T-helper 9 cell (primary cell): ENCODE measurements at places on chromosomes 1 and 21.

DNA sequence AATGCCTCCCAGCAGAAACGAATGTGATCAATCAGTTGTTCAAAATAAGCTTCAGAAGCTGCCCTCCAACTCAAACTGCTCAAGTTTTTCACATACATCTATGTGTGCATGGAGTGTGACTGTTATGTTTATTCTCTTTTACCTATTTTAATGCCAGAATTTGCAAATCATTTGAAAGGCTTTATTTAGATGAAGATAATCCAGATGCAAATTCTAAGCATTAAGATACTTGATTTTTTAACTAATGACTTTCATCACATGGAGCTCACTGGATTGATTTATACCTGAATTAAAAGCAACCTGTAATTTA lies 69.5 kb downstream of the PLD5 start:
- no peak for DNase-seq

DNA sequence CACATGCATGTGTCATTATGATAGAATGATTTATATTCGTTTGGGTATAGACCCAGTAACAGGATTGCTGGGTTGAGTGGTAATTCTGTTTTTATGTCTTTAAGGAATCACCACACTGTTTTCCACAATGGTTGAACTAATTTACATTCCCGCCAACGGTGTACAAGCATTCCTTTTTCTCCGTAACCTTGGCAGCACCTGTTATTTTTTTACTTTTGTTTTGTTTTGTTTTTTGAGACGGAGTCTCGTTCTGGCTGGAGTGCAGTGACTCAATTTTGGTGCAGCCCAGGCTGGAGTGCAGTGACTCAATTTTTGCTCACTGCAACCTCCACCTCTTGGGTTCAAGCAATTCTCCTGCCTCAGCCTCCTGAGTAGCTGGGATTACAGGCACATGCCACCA lies 8.5 kb upstream of the S100B start:
- no peak for DNase-seq

DNA sequence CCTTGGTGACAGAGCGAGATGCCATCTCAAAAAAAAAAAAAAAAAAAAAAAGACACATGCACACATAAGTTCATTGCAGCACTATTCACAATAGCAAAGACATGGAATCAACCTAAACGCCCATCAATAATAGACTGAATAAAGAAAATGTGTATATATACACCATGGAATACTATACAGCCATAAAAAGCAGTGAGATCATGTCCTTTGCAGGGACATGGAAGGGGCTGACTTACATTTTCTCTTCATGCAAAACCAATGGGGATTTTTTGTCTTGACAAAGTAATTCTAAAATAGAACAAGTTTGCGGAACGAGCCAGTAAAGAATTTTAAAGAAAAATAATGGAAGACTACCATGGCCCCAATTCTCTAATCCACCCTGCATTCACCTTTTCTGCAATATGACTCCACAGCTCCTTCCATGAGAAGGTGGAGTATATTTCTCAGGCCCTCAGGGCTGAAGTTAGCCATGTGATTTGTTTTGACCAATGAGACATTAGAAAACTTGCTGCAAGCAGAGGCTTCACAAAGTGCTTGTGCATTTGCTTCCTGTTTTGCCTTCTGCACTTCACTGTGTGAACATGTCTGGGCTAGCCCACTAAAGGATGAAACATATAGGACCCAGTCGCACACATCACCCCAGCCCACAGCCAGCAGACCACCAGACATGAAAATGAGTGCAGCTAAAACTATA lies 78.8 kb upstream of the NR5A2 start:
- no peak for DNase-seq

DNA sequence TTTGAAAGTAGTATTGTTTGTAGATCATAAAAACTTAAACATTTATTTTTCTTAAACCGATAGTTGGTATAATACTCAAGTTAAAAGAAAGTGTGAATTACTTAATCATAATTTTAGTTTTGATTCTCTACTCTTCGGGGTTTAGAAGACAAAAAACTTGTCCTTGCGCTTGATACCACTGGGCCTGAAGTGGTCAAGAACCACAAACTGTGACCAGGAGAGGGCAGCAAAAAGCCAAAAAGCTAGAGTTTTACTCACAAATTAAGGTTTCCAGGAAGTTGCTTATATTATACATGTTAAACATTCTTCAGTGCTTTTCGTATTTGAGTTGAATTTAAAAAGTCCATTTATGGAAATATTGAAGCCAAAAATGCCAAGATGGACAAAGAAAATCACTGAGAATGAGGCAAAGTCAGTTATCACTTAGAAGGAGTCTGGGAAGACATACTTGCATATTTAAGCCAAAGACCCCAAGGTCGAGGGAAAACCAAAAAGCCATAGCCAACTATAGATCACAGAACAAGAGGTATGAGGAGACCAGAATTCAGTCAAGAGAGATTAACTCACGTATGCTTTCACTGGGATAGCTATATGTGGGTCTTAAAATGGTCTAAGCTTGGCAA lies 34.2 kb downstream of the EFCAB7 start:
- DNase-seq, result no peak

DNA sequence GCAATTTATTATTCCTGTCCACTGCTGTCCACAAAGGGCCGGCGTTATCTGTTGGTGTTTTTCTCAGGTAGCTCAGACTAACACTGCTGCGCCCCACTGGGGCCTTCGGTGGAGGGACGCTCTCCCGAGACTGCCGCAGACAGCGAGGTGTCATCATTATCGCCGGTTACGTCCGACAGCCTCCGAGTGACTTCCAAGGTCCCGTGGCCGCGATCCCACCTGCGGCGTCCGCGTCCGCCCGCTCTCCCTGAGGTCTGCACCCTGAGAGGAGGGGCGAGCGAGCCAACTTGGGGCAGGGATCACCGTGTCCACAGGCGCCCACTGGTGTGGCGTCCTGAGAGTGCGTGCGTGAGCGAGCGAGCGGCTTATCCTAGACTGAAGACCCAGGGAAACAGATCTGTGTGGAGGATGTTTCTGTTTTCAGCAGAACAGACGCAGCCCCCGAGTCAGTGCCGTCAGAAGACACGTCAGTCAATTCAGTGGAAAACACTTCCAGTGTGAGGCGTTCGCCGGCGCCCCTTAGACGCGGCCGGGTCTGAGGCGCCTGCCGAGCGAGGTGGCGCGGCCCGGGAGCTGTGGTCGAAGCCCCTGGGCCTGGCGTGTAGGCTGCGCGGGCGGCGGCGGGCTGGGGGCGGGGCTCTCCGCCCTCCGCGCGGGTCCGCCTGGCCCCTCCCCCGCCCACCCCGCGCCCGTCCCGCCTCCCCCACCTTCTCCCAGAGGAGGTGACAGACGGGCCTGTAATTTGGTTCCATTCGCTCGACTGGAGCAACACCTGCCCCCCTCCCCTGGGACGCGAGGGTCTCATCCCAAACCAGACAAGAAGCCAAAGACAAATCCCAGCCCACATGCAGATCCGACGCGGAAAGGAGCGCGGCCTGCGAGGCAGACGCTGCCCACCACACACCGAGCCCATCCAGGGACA lies 12.6 kb downstream of the NHLH2 start:
- DNase-seq, result no peak

GRCh38 chr1:942411-942821 lies 16.6 kb downstream of the NOC2L start:
- DNase-seq, result no peak

GRCh38 chr1:171922999-171923398 lies 81.7 kb downstream of the DNM3 start:
- no peak for DNase-seq

- no peak for DNase-seq
Observed at GRCh38 chr1:27968692-27969091, 8.9 kb downstream of the XKR8 start.

- no peak for DNase-seq
Observed at GRCh38 chr1:81220614-81221071, 580.1 kb upstream of the ADGRL2 start.

- no peak for DNase-seq
Observed at GRCh38 chr21:27674041-27674615, 707.2 kb upstream of the ADAMTS5 start.

DNA sequence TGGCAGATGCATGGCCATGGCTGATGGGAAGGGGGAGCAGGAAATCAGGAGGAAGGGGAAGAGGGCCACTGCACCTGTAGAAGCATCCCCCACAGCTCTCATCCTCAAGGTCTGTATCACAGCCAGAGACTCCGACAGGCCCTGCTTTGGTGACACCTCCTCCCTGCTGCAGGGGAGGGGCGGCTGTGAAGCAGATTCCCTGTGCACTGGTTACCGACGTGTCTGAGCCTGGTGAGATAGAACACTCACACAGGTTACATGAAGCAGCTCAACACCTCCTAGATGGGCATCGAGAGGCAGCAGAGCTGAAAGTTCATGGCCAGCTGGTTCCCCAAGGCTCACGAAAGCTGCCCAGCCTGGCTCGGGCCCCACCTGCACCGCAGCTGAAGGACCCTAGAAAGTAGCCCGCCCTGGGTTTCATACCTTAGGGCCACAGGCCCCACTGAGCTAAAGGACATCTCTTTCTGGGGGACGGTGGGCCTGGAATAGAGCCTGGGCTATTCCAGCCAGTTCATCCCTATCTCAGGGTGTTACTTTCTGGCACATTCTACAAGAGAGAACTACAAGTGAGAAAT lies 30.2 kb upstream of the AJAP1 start:
- no peak for DNase-seq

DNA sequence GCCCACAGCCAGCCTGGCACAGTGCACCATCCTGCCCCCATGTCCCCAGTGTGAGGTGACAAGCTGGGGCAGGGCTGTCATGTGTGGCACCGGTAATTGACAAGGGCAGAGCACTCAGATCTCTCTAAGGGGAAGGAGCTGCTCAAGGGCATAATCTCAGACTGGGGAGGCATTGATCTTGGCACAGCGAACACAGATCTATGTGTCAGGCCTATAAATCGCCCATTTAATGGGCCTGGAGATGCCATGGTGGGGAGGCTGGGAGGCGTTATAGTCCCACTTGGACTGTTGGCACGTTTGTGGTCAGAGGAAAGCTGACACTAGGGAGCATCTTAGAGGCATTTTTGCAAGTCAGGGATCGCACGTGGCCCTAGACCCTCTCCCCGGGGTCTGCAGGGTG lies 594.1 kb downstream of the PTPRU start:
- DNase-seq, result no peak

GRCh38 chr1:55828044-55828443 lies 612.9 kb upstream of the USP24 start:
- no peak for DNase-seq

DNA sequence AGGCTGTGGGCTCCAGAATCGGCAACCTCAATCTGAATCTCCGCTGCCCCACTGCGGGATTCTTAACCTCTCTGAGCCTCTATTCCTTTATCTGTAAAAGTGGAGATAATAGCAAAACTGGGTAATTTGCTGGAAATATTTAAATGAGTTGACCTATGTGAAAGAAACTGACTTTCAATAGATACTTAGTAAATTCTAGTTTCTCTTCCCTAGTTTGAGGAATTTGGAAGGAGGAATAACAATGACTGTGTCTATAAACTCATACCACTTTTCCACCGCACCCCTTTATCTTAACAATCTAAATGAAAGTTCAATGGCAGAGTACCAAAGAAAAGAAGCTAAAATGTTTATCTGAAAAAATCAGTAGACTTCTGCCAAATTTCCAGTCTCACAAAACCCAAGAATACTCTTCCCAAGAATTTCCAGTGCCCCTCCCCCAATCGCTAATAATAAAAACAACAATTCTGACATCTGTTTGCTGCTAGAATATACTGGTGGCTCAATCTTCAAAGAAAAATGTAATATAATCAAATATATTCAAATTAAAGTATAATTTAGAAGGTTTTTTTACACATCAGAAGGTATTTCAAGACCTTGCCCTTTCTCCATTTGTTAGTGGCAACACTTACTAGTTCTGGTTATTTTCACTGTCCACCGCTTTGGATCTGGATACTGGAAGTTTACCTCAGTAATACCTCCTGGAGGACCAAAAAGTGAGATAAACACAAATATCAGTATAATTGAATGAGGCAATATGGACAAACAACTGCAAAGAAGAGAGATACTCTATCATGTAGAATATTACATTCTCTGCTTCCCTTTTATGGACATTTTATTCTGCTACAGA lies 171.2 kb downstream of the LTN1 start:
- DNase-seq, result no peak

DNA sequence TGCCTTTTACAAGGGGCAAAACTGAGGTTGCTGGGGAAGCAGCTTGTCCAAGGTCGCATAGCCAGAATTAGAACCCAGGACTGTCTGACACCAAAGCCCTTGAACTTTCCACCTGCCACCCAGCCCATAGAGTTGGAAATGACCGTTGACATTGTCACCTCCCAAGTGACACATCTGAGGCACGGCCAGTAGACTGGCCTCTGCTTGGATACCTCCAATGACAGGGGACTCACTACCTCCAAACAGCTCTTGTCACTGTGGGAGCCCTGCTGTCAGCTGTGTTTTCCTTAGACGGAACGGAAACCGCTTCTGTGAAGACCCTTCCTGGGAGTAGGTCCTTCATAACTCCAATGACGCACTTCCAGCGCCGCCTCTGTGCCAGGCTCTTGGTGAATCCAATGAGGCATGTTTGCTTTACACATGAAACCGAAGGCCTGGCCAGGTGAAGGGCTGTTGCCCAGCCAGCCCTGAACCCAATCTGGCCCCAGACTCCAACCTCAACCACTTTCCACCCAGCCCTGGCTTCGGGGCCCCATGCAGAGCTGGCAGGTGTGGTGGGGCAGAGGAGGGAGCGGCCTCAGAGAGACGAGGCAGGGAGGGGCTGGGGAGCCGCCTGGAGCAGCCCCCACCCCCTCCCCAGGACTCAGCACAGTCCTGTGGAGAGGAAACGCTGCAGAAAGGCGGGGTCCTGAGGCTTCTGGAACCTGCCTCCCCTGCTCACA lies 109.2 kb upstream of the IFFO2 start:
- DNase-seq, result no peak

GRCh38 chr1:29752141-29752540 lies 515.8 kb downstream of the PTPRU start:
- DNase-seq, result no peak

DNA sequence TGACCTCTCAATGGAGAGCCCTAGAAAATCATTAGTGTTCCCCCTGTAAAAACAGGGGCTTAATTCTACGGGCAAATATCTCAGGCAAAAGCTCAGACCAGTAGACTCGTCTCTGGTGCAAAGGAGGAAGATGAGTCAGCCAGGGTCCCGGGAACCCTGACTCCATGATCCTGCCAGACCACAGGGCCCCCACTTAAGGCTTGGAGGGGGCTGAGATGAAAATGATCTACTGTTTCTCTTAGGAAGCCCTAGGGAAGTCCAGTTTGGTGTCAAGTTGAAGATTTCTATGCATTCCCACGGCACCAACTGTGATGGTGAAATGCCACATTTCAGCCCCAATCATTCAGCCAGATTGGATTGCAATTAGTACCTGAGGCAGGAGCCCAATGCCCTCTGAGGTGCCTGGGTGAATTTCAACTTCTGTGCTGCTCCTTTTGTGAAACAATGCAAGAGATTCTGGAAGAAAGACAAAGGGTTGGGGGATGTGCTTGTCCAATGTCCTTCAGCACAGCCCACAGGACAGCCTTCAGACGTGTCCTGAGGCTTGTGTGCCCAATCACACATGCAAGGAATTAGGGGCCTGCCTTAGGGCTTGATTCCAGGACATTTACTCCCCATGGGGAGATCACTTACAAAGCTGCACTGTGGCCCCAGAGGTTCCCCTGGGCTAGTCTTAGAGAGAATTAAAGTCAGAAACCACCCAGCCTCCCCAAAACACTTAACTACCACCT lies 18.1 kb downstream of the NAV1 start:
- DNase-seq, result no peak

GRCh38 chr1:28341591-28341990 lies 12.8 kb downstream of the MED18 start:
- no peak for DNase-seq
